Islet precursor cell (in vitro differentiated cells): ENCODE measurements at places on chromosomes 6 and 20.

- DNase-seq, result no peak
Measured at GRCh38 chr6:155543166-155543847, 87.7 kb upstream of the NOX3 start.

DNA sequence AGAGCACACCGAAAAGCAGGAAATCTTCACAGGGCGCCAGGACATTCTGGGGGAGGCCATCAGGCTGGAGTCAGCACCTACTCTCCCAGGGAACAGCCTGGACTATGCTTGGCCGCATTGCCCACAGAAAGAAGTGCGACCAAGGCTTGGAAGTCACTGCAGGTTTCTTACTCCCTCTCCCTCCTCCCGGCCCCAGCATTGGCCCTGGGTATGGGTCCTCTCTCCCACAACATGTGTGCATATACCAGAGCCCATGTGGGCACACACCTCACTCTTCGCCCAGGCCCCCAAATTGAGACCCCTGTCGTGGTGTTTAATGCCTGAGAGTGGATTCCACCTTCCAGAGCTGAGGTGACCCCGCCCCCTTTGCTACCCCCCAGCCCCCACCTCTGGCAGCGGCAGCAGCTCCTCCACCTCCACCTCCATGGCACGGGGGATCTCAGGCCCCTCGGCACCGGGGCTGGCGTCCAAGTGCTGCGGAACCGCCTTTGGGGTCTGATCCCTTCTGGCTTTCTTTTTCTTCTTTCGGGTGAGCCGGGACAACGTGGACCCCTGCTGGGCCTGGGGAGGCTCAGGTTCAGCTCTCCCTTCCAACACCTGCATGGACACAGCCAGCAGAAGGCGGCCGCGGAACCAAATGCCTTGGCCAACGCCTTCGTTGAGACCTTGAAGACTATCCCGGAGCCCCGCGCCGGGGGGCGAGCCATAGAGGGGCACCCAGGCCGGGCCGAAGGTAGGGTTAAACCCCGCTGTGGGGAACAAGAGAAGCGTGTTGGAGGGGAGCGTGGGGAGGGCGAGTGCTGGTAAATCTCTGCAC lies 15.2 kb upstream of the SPAG4 start:
- peak; percentile 54 for DNase-seq

DNA sequence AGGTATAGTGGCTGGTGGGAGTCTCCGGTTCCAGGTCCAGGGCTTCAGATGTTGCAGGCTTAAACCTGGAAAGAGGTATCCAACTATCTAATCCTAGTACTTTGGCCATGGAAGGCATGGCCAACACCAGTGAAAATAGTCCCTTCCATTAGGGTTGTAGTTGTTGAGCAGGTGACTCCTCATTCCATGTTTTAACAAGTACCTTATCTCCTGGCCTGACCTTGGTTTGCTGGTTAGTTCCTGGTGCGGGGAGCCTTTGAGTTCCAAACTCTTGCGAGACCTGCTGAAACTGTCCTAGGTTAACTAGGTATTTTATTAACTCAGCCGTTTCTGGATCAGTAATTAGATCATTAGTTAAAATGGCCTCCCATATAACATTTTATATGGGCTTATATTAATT lies 165.1 kb upstream of the PROKR2 start:
- peak; percentile 36 for DNase-seq

GRCh38 chr6:71465096-71465495 lies 176.5 kb downstream of the OGFRL1 start:
- DNase-seq, result no peak

DNA sequence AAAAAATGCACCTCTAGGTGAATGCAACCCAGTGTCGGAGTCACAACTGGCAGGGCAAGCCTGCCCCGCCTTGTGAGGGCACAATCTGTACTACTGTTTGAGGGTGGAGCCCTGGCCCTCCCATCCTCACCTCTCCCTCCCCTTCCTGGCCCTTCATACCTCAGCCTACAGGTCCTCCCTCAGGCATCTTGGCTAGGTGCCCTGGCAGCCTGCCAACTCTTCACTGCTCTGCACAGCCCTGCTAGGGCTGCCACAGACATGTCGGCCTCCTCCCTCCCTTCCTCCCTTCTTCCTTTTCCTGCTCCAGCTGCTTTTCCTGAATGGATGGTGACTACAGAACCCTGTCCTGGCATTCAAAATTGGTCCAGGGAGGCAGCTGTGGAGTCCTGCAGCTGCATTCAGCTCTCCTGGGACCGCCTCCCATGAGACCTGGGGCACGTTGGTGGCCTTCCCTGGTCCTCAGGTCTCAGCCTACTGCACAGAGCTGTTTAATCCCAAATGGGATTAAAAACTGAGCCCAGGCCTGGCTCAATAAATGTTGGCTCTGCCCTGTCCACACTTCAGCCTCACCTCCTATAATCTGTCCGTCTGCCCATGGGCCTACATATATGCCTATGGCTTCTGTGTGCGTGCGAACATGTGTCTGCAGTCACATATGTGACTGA lies 52.7 kb downstream of the CDH22 start:
- DNase-seq, result no peak

DNA sequence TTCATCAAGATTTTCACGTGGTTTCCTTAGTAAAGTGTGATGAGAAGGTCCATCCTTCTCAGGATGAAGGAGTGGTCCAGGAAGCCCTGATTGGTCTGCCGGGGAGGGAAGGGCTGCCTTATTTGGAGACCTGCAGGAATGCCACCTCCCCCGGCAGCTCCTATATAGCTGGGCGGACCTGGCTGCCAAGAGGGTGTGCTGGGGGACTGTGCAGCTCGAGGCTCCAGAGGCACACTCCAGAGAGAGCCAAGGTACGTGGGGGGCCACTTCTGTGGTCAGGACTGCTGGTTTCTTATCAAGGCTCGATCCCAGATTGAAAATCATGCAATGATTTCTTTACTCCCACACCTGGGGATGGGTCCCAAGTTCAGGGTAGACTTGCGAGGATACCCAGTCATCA lies at the start of gene PRND:
TSS of gene PRND (plus strand) at position 191 of the 400 bp plus-strand sequence. CDS start 2,643 bp downstream, outside the sequence.
- DNase-seq, result no peak

- no peak for DNase-seq
Measured at GRCh38 chr6:142893088-142893487, 51.9 kb downstream of the HIVEP2 start.

- no peak for DNase-seq
Measured at GRCh38 chr6:5150551-5151075, 65.5 kb downstream of the PPP1R3G start.

DNA sequence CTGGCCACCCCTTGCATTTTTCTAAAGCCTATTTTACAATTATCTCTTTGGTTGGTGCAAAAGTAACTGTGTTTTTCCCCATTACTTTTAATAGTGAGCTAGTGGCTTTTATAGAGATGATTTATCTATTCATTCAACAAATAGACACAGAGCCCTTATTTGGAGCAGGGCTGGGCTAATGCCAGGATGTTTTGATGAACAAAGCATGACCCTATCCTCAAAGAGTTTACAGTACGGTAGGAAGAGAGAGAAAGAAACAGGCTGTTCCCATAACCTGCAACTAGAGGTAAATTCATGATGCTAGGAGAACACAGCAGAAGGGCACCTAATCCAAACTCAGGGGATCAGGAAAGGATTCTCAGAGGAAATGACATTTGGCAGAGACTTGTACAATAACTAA lies 37.3 kb upstream of the UST start:
- no peak for DNase-seq

DNA sequence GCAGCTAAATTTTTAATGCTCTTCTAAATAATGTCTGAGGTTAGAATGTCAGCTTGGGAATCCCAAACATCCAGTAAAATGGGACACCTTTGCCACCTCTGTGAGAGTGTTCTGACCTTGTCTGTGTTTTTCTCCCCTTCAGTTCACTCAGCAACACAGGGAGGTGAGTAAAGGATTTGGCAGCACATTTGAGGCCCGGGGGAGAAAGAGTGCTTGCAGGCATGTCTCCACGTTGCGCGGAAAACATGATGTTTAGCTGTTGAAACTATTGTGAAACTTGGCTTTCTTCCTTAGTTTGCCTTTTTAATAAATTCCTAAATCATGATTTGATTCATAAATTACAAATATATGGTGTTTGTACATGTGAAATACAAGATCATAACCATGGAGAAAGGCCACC lies 707.8 kb upstream of the FLRT3 start:
- DNase-seq, result no peak

- no peak for DNase-seq
Measured at GRCh38 chr20:40657526-40657925, 31.5 kb downstream of the MAFB start.

DNA sequence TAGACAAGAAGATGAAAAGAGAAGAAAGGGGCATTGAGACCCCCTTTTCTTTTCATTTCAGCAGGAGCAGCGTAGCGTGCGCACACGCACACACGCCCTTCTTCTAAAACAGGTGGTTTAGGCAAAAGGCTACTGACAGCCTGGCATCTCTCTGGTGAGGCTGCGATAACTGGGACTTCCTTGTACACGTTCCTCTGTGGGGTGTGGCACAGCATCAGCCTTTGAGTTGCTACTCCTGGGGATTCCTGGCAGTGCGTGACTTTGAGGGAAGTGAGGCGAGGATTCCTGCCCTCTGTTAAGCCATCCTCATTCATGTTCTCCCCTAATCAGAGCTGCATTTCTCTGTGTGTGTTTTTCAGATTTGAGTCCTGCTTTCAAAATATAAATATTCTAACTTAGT lies 94.7 kb downstream of the TMEM170B start:
- no peak for DNase-seq

- DNase-seq, result no peak
Measured at GRCh38 chr6:146785001-146785585, 186.3 kb downstream of the ADGB start.
